Activated naive CD8-positive, alpha-beta T cell treated with anti-CD3 and anti-CD28 coated beads, Interleukin-2, amount 50 U/mL, for 24 hours (primary cell): ENCODE measurements at places on chromosomes 1 and 21.

- DNase-seq = no peak
These were observed 349.7 kb downstream of the RWDD3 start for GRCh38 chr1:95583661-95584210.

DNA sequence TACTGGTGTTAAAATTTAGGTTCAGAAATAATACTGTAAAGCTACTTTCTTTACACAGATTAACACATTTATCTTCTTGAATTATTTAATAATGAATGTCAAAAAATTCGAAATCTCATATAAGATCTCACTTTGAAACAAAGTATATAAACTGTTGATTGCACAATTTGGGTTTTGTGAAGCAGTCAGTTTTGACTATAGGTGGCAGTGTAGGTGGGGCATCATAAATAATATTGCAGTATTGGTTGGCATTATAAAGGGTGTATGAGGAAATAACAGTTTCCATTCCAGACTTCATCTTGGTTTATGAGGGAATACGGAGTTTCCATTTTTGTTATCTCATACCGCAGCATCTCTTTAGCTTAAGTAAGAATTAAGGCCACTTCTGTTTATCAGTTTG is 49.9 kb downstream of the SUCO start:
- no peak for DNase-seq

DNA sequence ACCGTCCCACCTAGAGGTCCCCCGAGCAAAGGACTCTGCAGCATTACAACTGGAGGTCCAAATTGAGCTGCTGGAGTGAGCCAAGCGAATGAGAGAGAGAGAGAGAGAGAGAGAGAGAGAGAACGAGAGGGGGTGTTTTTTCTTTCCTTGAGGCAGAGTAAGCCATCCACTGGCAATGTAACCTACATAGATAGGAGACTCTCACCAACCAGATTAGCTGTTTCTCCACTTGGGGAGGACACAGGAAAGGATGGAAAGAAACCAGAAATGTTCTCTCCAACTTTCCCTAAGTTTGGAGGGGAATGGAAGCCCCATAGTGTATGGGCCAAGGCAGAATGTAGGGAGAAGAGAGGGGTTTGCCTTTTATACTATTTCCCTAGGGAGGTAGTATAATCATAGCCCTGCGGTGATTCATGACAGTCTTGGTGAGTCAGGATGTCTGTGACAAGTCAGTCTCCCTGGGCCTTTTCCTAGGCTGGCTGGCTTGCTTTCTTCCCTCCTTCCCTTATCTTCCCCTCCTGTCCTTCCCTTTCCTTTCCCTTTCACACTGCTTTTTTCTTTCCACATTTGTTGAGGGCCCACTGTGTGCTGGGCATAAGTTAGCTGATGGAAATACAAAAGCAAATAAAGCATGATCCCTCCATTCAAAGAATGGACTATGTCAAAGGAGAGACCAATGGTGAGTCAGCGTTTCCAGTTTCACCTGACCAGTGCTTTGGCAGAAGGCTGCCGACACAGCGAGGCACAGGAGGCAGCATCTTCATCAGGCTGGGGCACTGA is 7.1 kb downstream of the FNDC7 start:
- no peak for DNase-seq

GRCh38 chr1:40708750-40709099 is 17.2 kb downstream of the NFYC start:
- no peak for DNase-seq

- no peak for DNase-seq
These were observed 48.3 kb downstream of the DDR2 start for GRCh38 chr1:162680419-162681121.

GRCh38 chr1:18580691-18581419 is 49.8 kb upstream of the PAX7 start:
- no peak for DNase-seq

DNA sequence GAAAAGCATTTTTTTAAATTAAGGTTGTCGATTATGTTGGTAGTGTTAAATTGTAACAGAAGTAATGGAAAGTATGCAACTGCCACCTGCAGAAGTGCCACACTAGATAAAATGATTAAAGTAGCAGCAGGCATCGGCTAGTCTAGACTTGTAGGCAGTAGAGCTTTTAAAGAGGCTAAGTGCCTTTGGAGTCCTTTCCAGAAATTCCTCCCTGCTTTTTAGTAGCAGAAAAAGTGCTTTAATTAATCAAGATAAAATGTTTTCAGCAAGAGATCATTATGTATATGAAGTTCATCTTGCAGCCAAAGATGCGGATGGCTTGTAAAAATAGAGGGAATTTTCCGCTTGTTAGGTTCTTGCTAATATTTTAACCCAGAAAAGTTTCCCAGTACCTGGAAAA is 87.1 kb upstream of the LRRC8D start:
- no peak for DNase-seq
